ENCODE measurements at places on chromosomes 7 and 10. TPM values are rescaled to one million over a fixed set of nuclear protein-coding genes. Genes with fewer than 3 reads are reported as not detected.

DNA sequence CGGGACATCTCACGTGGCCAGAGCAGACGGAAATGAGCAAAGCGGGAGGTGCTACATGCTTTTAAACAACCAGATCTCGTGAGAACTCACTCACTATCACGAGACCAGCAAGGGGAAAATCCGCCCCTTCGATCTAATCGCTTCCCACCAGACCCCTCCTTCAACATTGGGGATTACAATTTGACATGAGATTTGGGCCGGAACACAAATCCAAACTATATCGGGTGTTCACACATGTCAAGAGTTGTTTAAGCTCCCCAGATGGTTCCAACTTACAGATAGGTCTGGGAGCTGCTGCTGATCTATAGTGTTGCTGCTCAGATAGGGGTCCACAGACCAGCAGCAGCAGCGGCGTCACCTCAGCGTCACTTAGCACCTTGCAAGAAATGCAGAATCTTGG lies 194.9 kb downstream of the GPAM start:
- DNase-seq = no peak

DNA sequence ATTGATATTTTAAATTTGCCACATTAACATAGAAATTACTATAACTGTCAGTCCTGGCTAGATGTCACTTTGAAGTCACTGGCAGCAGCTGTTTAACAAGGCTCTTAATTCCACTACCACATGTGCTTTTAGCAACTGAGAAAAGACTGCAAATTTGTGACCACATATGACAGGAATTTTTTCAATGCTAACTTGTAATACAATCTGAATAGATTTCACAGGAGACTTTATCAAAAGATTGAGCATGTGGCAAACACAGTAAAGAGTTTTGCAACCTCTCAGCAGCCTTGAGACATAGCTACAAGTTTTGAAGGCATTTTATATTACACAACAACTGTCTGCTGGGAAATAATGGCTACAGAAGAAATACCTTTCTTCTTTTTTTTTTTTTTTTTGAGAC lies 73.0 kb downstream of the MICU1 start:
- no peak for DNase-seq

DNA sequence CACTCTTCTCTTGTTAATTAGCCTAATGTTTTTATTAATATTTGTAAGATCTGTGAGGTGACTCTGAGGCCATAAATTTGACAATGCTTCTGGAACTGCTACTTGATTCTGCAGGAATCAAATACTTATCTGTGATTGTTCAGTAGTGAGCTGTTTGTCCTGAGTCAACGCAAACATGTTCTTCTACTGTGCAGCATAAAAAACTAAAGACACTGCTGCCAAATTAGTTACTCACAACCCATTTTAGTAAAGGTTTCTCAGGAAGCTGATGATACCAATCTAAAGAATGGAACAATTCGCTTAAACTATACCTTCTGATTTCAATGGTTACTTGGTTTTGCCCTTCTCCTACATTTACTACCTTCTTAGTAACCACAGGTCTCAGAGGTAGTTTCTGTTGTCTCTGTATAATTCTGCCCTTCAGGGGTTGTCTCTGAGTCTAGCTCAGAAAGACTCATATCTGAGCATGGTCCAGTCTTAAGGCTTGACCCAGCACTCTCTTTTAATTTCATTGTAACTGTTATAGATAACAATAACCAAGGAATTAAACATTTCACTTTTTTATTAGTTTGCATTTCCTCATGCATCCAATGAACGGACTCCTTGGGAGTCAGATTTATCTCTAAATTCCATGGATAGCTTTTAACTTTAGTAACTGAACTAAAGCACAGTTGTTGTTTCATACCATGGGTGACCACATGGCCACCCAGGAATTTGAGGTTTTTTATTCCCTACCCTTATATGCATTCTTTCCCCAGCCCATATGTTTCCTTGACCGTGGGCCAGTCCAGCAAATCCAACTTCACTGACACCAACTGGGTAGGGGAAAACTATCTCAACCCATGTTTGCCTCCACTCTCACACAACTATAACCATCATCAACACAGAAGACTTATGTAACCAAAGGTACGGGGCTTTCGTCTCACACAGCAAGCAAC lies 309.5 kb upstream of the TEX47 start:
- no peak for DNase-seq

- no peak for DNase-seq
Observed at GRCh38 chr10:30583778-30584415, 45.7 kb downstream of the LYZL2 start.

GRCh38 chr7:17318146-17318545 lies 19.7 kb downstream of the AHR start:
- DNase-seq = no peak

DNA sequence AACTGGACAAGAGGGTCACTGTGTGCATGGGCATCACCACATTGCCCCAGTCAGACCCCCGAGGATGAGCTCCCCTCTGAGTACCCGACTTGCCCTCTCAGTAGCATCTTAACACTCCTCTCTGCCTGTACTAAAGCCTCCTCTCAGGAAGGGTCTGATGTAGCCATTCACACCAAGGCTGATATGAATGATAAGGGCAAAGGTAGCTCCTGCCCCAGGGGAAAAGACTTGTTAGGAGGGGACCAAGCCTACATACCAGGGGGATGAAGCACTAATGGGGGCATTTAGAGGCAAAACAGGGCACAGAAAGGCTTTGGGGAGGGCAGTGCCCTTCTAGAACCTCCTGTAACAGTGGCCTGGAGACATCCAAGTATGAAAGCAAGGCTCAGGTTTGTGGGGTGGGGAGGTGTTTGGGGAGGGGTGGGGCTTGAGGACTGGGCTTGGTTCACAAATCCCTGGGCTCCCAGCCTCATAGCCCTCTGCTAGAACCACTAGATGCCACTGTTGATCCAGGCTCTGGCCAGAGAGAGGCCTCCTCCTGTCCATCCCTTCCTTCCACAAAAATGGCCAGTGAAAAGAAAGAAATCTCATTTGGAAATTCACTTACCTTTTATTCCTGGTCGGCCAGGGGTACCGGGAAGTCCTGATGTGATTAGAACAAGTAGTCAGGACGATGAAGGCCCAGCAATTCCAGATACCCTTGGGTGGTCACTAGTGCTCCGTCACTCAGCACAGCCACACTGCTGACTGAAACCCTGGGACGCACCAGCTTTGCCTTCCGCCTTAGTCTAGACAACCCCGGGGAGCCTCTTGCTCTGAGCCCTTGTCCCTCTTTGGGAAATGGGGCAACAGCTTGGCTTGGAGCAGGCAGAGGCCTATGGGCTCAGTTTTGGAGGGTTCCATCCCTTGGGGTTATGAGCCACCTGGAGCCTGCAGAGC lies 40.3 kb downstream of the COL17A1 start:
- DNase-seq = no peak

DNA sequence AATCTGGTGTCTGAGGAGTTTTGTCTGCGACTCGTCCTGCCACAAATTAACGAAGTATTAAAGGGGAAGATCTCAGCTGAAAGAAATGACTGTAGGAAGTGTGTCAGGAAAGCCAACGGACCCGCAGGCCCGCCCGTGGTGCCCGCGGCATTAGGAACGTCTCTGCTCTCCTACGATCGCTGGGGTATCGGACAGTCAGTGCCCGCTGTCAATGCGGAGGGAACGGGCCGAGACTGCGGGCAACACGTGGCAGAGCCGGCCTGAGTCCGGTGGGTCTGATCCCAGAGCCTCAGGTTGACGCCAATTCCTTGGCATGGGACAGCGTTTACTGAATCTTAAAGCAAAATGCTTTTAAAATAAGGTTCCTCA lies 128.7 kb downstream of the KBTBD2 start:
- no peak for DNase-seq

GRCh38 chr10:72030762-72031543 lies 57.4 kb downstream of the SPOCK2 start:
- DNase-seq = no peak

DNA sequence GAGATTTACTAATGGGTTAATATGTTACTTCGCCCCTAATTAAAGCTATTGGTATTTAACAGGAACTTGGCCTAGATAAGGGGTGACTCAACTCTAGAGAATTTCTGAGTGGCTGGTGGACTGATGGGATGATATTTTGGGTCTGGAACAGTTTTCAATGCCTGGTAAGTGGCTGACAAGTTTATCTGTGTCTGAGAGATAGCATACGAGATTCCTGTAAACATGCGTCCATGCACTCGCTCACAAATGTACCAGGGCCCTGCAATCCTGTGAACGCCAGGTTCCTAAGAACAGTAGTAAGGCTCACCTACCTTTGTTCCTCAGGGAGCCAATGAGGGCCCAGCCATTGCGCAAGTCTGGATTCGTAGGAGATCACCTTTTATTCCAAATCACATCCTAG lies 683.8 kb upstream of the ANKRD30A start:
- no peak for DNase-seq

GRCh38 chr10:119132521-119133345 lies 28.8 kb downstream of the DENND10 start:
- no peak for DNase-seq

GRCh38 chr10:93821051-93821772 lies 63.5 kb downstream of the LGI1 start:
- DNase-seq = no peak

DNA sequence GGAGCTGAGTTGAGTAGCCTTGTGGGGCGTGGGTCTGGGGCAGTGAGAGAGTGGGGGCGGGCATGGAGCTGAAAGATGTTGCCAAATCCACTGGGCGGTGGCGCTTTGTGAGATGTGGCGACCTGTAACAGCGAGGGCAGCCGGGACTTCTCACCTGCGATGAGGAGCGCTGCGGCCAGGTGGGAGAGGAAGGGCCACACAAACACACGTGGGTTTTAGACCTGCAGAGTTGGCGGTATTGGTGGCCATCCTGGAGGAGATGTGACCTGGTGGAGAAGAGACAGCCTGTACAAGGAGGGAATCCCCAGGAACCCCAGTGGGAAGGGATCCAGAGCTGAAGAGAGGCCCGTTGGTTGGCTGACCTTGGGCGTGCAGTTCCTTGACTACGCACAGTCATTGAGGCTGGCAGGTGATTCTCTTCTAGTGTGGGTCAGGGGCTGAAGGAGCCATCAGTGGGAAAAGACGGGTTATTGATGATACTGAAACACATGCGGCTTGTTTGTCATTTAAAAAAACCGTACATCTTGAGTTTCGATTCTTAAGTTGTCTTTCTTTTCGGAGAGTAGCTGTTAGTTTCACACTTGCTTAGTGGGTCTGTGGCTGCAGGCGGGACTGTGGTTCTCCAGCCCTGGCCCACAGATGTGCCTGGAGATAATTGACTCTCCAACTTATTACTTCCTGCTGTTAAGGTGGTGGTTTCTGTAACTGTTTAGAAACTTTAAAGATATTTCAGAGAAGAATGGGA lies 2.4 kb downstream of the CHST12 start:
- DNase-seq = no peak

DNA sequence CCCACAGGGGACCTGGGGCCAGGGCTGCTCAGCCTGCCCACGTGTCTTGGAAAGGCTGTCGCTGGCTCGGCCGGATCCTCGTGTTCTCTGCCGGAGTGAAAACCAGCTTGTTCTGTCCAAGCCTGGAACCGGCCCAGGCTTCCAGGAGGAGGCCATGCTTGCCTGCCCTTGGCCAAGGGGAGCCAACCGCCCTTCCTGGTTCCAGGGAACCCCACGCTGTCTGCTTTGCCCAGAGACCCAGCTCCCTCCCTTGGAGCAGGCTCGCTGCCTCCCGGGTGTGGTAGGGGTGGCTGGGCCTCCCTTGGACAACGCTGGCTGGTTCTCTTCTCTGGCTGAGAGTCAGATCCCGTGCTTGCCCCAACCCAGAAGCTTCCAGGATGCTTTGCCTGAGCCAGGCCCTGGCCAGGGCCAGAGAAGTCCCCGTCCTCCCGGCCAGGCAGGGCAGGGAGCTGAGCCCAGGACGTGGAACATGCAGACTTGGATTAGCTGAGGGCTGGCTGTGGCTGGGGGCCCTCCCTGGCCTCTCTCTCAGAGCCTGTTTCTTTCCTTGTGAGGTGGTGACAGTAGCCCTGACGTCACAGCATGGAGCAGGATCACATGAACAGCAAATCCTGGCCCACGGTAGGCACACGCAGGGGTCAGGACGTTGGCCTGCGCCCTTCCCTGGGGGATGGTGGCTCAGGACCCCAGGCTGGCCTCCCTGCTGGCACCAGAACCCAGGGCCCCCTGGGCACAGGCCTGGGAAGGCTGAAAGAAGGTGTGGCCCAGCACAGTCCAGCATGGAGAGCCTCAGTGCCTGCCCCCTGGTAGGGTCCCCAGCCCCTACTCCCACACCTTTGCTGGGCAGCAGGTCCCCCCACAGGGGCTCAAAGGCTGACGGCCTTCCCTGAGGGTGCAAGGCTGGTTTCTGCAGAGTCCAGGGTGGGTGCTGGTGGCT lies 67.5 kb downstream of the PWWP2B start:
- no peak for DNase-seq

Gene TAS2R5
- total RNA-seq = 1.1 TPM

Gene DNAJC30
- total RNA-seq = 11.5 TPM

Gene WDR91
- total RNA-seq = 31.6 TPM

Gene SP8
- not detected for total RNA-seq

Gene CLEC5A
- total RNA-seq = 0.27 TPM

Gene SLC39A12
- total RNA-seq = not detected

Gene HOXA6
- not detected for total RNA-seq

Gene CNTNAP2
- total RNA-seq = 0.37 TPM

Measured in T-helper 17 cell (primary cell).